ENCODE measurements at places on chromosomes 6 and 20.

DNA sequence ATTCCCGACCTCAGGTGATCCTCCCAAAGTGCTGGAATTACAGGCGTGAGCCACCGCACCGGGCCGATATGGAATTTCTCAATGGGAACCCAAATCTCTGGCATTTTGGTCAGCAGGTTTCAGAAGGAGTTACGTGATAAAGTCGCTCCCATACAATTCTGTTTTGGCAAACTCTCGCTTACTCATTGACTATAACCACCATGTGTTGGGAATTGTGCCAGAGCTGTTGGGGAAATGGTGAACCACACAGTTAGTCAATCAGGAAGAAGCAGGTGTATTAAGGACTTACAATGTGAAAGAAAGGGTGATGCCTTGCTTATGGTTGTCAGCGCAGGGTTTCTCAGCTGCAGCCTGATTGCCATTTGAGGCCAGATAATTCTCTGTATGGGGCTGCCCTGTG is 410.5 kb downstream of the QKI start:
- no peak for DNase-seq

GRCh38 chr6:33636655-33637054 is 15.5 kb downstream of the ITPR3 start:
- no peak for DNase-seq

DNA sequence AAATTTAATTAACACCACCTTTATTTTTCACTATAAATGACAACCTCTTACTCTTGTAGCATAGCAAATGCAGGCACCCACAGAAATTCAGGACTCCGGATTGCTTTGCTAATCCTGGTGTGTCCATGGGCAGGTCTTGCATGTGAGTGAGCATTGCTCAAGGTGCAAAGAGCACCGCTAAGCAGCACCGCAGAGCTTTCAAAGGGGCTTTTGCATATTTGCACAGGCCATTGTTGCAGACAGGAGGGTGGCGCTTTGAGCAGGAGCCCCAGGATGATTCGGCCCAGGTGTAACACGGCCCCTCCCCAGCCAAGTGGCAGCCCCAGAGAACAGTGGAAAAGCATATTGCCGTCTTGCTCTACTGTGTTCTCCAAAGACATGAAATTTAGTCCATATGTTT is 293.2 kb downstream of the NRN1 start:
- DNase-seq: no peak

GRCh38 chr6:107991061-107991460 is 33.1 kb upstream of the SEC63 start:
- DNase-seq: no peak

- no peak for DNase-seq
Observed at GRCh38 chr6:21048047-21048446, 513.8 kb downstream of the CDKAL1 start.

DNA sequence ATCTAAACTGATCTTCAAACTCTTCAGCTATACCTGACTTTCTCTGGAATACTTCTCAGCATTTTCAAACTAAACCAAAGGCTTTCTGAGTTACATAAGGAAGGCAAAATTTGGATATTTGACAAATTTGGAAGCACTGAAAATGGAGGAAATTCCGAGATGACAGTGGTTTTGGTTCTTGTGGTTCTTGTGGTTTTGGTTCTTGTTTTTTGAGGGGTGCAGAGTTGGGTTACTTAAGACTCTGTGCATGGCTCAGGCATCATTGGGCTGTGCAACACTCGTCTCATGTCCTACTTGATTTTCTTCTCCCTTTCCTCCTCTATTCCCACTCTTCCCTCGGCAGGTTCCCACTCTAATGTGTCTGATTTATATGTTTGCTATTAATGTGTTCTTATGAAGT is 78.0 kb downstream of the SLC22A3 start:
- no peak for DNase-seq

- no peak for DNase-seq
Observed at GRCh38 chr6:63347599-63347998, 27.8 kb upstream of the LGSN start.

- DNase-seq: no peak
Observed at GRCh38 chr6:133499662-133500061, 258.5 kb downstream of the EYA4 start.

- DNase-seq: no peak
Observed at GRCh38 chr6:149918151-149918905, 4.6 kb downstream of the RAET1G start.

DNA sequence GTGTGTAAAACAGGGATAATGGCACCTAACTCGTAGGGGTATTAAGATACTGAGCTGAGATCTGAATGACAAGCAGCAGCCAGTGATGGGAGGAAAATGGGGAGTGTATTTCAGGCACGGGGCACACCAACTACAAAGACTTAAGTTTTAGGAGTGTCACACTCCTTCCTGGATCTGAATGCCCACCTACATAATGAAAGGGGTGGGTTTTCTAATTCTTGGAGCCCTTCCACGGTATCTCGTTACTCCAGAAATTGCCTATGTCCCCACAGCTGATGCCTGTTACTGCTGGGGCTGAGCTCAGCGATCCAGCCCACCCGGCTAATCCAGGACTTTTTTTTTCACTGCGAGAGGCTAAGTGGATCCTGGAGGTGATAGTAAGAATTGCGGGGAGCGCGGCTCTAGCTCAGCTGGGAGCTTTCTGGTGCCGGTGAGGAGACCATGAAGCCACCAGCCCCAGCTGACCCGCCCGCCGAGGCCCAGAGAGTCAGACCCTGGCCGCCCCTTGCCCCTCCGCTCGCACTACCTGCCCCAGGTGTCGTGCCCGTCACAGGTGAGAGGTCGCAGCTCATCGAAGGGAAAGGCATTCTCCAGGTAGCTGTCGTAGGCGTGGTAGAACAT is 727 bp downstream of the EDEM2 start:
- no peak for DNase-seq

DNA sequence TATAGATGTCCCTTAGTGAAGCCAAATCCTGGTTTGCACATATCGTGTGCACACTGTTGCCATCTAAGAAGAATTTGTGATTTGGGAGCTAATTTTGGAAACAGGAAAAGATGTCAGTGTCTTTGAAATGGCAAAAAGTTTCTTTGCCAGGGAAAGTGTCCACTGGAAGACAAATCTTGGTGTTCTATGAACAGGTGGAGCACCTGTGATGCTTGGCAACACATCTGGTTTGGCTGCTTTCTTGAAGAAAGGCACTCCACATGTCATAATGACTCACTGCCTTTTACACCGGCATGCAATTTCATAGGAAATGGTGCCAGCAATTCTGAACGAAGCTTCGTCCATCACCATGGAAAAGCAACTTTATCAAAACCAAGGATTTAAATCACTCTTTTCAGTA is 1040.0 kb upstream of the MAP3K7 start:
- no peak for DNase-seq

- DNase-seq: no peak
Observed at GRCh38 chr6:3806169-3806922, 42.8 kb upstream of the FAM50B start.

DNA sequence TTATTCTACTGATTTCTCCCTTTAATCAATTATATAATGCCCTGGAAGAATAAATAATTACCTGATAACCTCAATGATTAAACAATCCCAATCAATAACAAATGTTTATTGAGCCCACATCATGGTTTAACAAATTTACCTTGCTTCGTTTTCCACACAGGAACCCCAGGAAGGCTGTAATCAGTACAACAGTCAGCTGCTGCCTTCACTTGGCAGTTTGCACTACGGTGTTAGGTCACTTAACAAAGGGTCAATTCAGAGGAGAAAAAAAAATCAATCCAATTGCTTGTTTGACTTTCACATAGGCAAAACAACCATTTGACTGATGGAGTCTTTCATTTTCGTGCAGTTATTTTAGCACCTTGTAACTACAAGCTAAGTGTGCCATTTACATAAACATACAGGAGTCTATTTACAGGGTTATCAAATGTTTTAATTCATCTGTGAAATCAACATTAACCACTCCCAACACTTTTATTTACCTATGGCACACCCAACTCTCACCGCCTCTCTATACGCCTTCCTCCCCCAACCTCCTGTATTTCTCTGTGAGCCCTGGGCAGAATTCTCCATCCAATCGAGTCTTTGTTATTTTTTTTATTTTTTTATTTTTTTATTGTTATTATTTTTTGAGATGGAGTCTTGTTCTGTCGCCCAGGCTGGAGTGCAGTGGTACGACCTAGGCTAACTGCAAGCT is 140.4 kb upstream of the TAB2 start:
- DNase-seq: no peak

DNA sequence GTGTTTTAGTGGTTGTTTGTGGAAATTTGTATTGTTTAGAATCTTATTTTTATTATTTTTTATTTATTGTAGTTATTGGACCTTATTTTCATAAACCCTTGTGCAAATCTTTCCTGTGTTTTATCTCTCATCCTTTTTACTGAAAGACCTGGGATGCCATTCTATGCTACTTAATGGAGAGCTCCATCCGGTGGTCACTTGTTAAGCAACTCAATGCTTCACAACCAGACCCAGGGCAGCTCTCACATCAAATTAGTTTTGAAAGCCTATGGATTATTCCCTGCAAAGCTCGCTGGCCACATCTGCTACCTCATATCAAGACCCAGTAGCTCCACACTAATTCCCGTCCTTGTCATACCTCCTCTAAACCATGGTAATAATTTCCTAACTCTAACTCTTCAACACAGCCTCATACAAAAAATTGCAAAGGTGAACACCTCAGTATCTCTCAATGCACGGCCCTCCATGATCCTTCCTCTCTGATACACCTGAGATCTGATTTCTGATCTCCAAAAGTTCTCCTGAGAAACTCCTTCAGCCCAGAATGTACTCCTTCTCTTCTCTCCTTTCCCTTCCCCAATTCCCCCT is 296.6 kb upstream of the MANEA start:
- no peak for DNase-seq

Data from esophagus squamous epithelium (tissue), 5 donors.